Caudate nucleus (tissue), 63 donors: ENCODE measurements at places on chromosomes 16 and 17.
A peak's percentile ranks its signal among the peaks of the same experiment; 100 is the strongest.

DNA sequence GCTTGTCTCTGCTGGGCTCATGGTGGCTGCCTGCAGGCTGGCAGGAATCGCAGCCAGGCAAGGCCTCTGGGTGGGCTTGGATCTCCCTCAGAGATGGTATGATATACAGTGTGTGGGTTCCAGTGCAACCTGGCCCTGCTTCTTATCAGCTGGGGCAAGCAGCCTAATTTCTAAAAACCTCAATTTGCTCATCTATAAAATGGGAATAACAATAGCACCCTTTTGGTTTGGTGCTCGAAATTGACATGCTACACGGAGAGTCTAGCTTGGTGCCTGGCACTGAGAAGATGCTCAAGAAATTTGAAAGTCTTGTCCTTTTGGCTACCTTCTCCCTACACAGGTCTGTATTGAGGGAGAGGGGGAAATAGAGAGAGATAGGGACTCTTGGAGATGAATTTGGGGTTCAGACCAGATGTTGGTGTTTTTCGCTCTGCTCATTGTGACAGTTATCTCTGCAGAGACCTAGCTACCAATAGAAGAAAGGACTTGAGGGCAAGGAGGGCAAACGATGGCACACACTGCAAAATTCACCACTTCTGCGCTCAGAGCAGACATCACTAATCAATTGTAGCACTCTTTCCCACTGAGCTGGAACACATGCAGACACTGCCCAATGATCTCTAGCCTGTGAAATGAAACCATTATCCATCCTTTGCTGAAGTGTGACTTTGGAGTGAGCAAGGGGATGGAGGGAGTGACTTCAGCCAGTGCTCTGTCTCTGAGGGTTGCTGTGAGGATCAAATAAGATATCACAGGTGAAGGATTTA is 15.6 kb downstream of the BEAN1 start:
- DNase-seq = no peak

DNA sequence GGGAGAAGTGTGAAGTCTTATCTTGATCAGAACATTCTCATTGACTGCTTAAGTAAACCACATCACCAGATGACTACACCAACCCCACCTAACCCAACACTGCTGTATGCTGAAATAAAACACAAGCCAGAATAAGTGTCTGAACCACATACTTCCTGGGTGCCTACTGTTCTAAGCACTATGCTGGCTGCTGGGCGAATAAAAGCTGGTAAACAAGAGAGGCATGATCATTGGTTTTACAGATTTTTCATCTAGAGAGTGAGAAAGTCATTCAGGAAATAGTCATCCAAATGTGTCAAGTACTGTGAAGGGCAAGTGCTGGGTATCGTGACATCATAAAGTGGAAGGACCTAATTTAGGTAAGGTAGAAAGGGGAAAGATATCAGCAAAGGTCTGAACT is 199.0 kb upstream of the SOX9 start:
- DNase-seq = no peak

DNA sequence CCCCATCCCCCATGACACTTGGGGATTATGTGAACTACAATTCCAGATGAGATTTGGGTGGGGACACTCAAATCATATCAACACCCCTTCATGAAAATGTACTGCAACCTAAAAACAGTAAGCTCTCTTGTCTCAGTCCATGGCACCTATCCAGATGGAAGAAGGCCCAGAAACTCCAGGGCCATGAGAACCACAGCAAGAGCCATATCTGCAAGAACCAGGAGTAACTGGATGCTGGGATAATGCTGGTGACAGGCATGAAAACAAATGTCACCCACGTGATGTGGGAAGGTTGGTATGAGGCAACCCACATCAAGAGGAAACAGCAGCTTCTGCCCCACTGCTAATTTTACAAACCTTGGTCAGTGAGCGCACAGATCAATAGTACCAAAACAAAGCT is 400.1 kb upstream of the ERCC4 start:
- DNase-seq = no peak

DNA sequence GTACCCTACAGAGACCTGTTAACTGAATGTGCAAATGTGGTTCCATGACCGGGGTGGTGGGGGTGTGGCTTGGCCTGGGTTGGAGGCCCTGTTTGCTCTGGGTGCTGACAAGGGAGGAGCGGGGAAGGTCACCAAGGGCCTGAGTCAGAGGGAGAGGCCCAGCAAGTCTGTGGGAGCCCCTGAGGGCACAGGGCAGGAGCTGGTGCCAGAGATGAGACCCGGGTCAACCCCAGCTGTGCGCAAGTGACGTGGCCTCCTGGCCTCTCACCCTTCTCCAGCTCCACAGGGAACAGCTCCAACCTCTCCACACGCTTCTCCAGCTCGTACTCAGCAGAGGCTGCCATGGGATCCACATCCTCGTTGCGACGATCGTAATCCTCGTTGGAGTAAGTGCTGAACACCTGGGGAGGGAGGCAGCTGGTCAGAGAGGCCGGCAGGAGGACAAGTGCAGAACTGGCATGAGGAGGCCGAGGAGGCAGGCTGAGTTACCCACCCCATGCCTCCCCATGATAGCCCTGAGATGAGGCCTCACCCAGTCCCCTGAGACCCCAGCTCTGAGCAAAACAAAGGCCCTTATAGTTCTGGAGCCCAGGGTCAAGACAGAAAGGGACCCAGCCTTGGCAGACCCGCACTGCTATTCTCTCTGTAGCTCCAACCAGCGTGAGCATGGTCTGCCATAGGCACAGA is 5.5 kb downstream of the PPP1R9B start:
- DNase-seq = no peak

DNA sequence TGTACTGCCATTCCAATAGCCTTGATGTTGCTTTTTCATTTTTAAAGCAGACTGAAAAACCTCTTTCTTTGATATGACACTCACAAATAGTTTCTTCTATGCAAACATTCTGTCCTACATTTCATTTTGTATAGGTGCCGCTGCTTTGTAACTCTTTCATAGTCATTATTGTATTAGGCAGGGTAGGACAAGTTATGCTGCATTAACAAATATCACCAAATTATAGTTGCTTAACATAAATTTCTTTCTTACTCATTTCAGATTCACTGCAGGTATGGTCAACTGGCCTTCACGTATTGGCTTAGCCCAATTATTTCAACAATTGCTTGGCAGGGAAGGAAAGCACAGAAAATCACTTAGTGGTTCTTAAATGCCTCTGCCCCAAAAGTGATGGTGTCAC is 70.8 kb downstream of the GPR139 start:
- no peak for DNase-seq

DNA sequence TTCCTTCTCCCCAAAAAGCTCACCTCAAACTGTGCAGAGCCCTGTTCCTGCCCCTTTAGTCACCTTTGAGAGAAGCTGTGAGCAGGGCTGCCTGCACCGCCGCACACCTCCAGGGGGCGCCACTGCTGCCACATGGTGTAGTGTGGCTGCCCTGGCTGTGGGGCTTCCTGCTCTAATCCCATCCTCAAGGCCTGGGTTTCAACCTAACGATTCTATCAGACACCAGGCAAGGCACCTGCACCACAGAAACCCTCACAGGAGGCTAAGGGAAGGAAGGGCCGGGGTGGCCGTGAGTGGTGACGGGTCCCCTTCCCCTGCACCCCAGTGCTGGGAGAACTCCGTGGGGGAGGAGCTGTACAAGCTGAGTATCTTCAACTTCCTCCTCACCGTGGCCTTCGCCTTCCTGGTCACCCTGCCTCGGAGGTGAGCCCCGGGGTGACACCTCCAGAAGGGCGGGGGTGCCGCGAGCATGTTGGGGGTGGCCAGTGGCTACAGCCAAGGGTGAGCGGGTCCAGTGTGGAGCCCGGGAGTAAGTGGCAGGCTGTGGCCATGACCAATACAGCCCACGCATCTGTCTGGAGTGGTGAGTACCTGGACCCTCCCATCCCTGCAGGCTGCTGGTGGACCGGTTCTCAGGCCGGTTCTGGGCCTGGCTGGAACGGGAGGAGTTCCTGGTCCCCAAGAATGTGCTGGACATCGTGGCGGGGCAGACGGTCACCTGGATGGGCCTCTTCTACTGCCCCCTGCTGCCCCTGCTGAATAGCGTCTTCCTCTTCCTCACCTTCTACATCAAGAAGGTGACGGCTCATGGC is 7.0 kb downstream of the TMC8 start:
- DNase-seq = no peak

- DNase-seq = no peak
Observed at GRCh38 chr17:62986549-62986948, 20.5 kb downstream of the TANC2 start.

DNA sequence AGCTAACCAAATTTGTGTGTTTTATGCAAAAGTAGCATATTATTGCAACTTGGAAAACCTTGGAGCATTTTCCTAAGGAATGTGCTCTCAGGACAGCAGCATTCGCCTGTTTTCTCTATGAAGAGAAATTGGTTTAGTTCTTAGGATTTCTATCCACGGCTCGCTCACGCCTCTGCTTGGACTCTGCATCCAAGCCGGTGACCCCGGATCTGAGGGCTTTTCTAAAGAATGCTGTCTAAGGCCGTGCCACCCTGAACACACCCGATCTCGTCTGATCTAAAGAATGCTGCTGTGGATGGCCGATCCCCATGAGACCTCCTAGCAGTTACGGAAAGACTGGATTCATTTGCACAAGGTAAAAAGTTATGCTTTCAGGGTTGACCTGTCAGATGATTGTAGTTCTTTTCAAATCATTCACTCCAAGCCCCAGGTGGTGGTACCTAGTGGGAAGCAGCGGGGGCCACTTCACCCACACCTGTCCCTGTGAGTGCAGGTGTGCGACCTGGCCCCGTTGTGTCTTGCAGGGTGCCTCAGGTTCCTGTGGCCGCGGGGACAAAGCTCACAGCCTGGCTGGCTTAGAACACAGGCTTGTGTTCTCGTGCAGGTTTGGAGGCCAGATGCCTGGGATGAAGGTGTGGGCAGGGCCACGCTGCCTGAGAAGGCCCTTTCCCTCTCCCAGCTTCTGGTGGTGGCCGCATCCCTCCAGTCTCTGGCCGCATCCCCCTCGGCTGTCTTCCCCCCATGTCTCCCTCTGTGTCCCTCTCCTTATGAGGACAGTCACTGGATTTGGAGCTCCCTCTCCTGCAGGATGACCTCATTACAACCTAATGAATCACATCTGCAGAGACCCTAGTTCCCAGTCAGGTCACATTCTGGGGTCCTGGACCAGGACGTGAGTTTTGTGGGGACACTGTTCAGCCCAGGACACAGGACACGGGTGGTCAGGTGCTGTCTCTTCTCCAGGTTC is 71.1 kb downstream of the BANP start:
- DNase-seq = no peak

- no peak for DNase-seq
Observed at GRCh38 chr16:85387731-85388295, 225.3 kb upstream of the GSE1 start.

- DNase-seq = no peak
Observed at GRCh38 chr16:77782694-77783093, 5.7 kb upstream of the VAT1L start.

- no peak for DNase-seq
Observed at GRCh38 chr17:79655672-79656290, 44.9 kb upstream of the RBFOX3 start.

DNA sequence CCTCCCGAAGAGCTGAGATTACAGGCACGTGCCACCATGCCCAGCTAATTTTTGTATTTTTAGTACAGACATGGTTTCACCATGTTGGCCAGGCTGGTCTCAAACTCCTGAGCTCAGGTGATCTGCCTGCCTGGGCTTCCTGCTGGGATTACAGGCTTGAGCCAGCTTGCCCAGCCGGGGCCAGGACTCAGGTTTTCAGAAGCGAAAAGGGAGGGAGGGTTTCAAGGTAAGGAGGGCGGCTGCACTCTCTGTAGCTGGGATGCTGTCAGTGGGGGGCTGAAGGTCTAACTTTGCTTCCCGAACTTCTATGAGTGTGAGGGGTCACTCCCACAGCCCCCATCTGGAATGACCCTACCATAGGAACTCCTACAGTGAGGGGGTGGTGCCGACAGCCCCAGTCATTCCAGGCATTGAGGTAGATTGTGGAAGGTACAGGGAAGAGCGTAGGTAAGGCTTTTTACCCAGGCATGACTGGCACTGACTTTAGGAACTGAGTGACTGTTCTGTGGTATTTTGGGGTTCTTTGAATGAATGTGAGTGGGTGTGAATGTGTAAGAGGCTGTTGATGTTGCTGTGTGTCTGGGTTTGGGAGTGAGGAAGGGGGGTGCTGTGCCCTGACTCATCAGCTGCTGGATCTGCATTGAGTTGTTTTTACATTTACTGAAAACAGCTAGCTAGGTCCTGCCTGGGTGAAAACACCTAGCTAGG is 3.8 kb upstream of the C1QL1 start:
- DNase-seq = no peak

- no peak for DNase-seq
Observed at GRCh38 chr17:63550817-63551639, 751 bp downstream of the DCAF7 start.

DNA sequence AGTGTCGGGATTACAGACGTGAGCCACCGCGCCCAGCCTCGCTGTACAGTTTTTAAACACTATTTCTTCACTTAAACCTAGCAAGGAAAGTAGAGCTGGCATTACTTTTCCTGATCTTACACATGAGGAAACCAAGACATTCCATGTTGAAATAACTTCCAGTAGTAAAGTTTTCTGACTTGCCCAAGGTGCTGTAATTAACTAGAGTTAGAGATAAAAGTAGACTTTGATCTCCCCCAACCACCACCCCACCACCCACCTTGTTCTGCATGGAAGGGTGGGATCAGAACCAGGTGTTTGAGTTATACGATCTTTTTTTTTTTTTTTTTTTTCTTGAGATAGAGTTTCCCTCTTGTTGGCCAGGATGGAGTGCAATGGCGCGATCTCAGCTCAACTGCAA is 47.1 kb downstream of the CENPV start:
- DNase-seq = no peak

- DNase-seq = peak; percentile 13
Observed at GRCh38 chr16:28182183-28182582, 29.6 kb downstream of the XPO6 start.

DNA sequence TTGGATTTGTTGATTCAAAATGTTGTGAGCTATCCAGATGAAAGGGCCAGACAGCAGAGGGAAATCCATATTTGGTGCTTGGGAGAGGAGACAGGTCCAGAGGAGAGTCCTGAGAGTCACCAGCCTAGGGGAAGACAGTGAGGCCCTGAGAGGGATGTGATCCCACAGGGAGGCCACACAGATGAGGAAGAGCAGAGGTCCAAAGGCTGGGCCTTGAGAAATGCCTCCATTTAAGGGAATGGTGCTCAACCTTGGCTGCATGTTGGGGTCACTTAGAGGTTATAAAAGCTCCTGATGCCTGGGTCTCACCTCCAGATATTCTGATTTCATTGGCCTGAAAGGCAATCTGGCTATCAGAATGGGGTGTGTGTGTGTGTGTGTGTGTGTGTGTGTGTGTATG is 194.9 kb downstream of the UTP18 start:
- DNase-seq = no peak

- no peak for DNase-seq
Observed at GRCh38 chr16:71425746-71426068, 16.1 kb downstream of the TLE7 start.

- DNase-seq = no peak
Observed at GRCh38 chr16:52677501-52677900, 130.6 kb upstream of the TOX3 start.
